ENCODE measurements at places on chromosomes 2 and 18. TPM values are rescaled to one million over a fixed set of nuclear protein-coding genes. Genes with fewer than 3 reads are reported as not detected.

GRCh38 chr2:181554061-181554830 is 97.1 kb downstream of the ITGA4 start:
- H3K4me3 ChIP-seq, result no peak overlapping the region
- no peak overlapping the region for H3K27ac ChIP-seq
- no peak for DNase-seq
- no peaks in the 10 kb centered on the region for H3K36me3 ChIP-seq

DNA sequence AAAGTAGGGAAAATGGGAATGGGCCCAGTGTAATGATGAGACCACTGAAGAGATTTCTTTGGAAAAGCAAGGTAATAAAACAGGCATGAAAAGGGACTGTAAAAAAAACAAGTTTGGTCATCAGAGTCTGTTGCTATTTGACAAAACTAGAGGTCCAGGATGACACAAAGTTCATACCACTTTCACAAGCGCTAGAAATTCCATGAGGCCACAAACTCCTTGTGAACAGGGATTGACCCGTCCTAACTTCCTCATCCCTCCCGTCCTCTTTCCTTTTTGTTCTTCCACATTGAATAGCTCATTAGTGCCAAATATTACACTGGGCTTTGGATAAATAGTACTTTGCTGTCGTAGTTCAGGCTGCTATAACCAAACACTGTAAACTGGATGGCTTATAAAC is 188.8 kb upstream of the EPC2 start:
- no peak overlapping the region for H3K27ac ChIP-seq
- H3K36me3 ChIP-seq, result no peaks in the 10 kb centered on the region
- no peak overlapping the region for H3K4me3 ChIP-seq
- H3K4me1 ChIP-seq, result no peaks in the 10 kb centered on the region

- H3K36me3 ChIP-seq, result no peaks in the 10 kb centered on the region
- H3K4me1 ChIP-seq, result peaks cover 13% of the 10 kb centered on the region
- DNase-seq, result no peak
- no peak overlapping the region for H3K4me3 ChIP-seq
- no peaks in the 10 kb centered on the region for H3K27me3 ChIP-seq
These were observed 24.7 kb upstream of the DARS1 start for GRCh38 chr2:136010126-136010525.

- DNase-seq, result no peak
- no peaks in the 10 kb centered on the region for H3K4me1 ChIP-seq
- no peaks in the 10 kb centered on the region for H3K27me3 ChIP-seq
- no peaks in the 10 kb centered on the region for H3K36me3 ChIP-seq
- H3K27ac ChIP-seq, result no peak overlapping the region
- no peak overlapping the region for H3K4me3 ChIP-seq
These were observed 167.9 kb upstream of the NXPH2 start for GRCh38 chr2:138948070-138948539.

- DNase-seq, result no peak
- no peak overlapping the region for H3K4me3 ChIP-seq
- no peaks in the 10 kb centered on the region for H3K4me1 ChIP-seq
- H3K27ac ChIP-seq, result no peak overlapping the region
- no peaks in the 10 kb centered on the region for H3K36me3 ChIP-seq
These were observed 42.0 kb downstream of the SPC25 start for GRCh38 chr2:168848225-168848624.

POTEC gene
- polyA plus RNA-seq, result not detected

DNA sequence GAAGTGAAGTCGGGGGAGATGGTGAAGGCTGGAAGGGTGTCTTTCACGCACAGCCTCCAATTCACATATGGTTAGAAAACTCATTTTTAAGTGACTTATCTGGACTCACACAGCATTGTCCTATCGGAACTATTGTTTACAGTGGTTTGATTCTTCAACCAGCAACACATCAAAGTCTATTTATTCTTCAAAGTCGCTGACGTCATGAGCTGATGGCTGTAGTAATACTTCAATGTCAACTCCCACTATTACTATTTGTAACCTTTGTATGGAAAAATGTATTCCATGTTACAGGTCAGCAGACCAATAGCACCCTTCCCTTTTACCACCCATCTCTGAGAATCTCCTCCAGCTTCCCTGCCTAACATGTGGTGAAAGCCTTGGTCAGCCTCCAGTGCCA is 47.8 kb upstream of the TMEM163 start:
- H3K36me3 ChIP-seq, result no peaks in the 10 kb centered on the region
- H3K27me3 ChIP-seq, result no peaks in the 10 kb centered on the region
- no peak overlapping the region for H3K27ac ChIP-seq
- DNase-seq, result no peak
- no peak overlapping the region for H3K4me3 ChIP-seq
- H3K4me1 ChIP-seq, result no peaks in the 10 kb centered on the region

STK11IP gene
- polyA plus RNA-seq, result 8.1 TPM

TOGARAM2 gene
- polyA plus RNA-seq, result 2.4 TPM

GRCh38 chr2:62803961-62804360 is 98.4 kb downstream of the EHBP1 start:
- no peaks in the 10 kb centered on the region for H3K4me1 ChIP-seq
- no peak for DNase-seq
- no peak overlapping the region for H3K27ac ChIP-seq
- H3K4me3 ChIP-seq, result no peak overlapping the region
- no peaks in the 10 kb centered on the region for H3K27me3 ChIP-seq
- H3K36me3 ChIP-seq, result no peaks in the 10 kb centered on the region

QPCT gene
- polyA plus RNA-seq, result 0.30 TPM

DNA sequence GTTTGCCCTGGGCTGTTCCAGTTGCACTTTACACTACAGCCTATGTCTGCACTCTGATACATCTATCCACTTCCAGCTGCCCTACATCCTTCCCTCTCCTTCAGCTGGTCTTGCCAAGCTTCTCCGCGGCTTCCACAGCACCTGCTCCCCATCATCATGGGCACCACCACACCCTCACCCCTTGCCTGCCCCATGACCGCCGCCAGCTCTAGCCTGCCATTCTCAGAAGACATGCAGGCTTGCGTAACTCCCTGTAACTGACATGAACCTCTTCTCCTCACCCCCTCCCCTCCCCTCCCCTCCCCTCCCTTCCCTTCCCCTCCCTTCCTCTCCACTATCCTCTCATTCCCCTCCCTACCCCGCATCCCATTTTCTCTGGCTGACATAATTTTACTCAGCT is 46.0 kb downstream of the PAX8 start:
- H3K4me3 ChIP-seq, result no peak overlapping the region
- H3K4me1 ChIP-seq, result no peaks in the 10 kb centered on the region
- H3K36me3 ChIP-seq, result no peaks in the 10 kb centered on the region
- DNase-seq, result no peak
